ENCODE measurements at places on chromosomes 5 and 9.

- DNase-seq = no peak
Observed at GRCh38 chr5:131258733-131259132, 5.1 kb upstream of the CDC42SE2 start.

- DNase-seq = no peak
Observed at GRCh38 chr5:169044962-169045361, 256.0 kb downstream of the SLIT3 start.

DNA sequence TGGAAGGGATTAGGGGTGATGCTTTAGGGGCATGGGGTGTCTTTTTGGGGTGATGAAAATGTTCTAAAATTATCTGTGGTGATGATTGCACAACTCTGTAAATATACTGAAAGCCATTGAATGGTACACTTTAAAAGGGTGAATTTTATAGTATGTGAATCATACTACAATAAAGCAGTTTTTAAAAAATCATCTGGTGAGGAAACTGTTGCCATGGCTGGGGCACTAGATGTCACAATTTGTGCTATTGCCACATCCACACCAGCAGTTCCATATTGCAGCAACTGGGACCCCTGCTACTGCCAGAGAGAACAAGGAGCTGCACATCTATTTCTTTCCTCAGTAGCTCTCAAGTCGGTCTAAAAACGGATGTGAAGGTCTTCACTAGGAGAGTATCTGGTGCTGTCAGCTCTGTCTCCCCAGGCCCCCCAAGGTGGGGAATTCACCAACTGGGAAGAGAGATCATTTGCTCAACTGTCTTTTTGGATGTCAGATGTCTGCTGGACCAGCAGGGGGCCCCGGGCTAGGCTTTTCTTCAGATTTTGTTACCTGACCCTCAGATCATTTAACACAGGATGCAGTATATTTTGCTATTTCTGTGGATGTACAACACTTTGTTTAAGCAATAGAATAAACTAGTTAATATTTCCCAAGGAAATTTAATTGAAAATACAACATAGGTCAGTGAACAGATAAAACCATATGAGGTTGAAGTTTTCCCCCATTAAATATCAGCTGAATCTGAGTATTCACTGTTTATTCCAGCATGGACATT, 13.2 kb downstream of the CMYA5 start:
- DNase-seq = no peak

DNA sequence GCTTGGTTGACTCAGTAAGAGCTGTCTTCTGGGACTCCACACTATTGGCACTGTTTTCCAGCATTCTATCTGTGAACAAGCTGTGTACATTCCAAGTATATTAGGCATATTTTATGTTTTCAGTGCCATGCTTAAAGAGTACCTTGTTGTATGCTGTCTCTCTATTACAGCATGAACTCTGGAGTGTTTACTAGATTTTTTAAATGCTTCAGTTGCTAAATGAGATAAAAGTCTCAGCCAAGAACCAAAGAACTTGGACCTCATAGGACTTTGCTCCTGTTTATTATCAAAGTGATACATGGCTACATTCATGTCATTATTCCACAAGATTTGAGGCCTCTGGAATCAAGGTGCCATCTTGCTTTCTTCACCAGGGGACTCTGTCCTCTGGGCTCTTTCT, 167.2 kb downstream of the C9orf152 start:
- DNase-seq = no peak

GRCh38 chr5:158911693-158912363, 187.9 kb downstream of the EBF1 start:
- no peak for DNase-seq

GRCh38 chr9:10251490-10251889, 361.3 kb downstream of the PTPRD start:
- DNase-seq = no peak

GRCh38 chr9:89684218-89684617, 79.4 kb downstream of the GADD45G start:
- no peak for DNase-seq

GRCh38 chr5:7759951-7760580, 90.9 kb downstream of the CFAP90 start:
- DNase-seq = no peak

GRCh38 chr5:66963559-66963971, 233.0 kb downstream of the CD180 start:
- DNase-seq = no peak

DNA sequence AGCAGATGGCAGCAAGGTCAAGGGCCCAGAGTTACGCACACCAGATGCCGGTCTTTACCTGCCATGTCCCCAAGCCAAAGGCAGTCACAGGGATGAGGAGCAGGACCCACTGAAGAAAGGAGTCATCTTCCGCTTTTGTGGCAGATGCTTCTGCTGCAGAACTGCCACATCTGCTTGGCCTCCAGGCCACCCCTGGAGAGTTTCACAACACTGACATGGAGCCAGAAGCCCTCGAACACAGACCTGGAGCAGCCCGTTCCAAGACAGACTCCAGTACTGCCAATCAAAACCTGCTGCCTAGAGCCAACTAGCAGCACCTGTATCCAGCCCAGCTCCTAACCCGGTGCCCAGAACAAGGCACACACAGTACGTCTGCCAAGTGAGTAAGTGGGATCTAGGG, 1.5 kb downstream of the SURF1 start:
- DNase-seq = no peak

- no peak for DNase-seq
Observed at GRCh38 chr5:172076761-172077244, 70.4 kb upstream of the FBXW11 start.

DNA sequence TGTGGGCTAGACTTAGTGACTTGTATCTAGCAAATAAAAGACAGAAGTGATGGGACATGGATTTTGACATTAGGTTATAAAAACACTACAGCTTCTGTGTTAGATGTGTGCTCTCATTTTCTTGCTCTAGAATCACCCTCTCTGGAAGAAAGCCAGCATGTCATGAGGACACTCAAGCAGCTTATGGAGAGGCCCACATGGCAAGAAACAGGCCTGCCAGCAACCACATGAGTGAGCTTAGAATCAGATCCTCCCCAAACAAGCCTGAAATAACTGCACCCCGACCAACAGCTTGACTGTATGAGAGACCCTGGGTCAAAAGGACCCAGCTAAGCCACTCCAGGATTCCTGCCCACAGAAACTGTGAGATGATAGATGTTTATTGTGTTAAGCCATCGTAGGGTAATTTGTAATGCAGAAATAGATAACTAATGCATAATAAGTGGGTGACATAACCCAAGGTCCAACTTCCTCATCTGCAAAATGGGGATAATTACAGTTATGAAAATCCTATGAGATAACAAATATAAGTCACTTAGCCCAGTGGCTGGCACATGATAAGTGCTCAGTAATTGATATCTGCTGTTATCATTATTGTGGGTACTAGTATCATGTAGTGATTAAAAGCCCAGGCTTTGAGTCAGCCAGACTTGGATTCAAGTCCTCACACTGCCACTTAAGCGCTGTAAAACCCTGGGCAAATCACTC, 86.5 kb downstream of the KLHL3 start:
- no peak for DNase-seq

DNA sequence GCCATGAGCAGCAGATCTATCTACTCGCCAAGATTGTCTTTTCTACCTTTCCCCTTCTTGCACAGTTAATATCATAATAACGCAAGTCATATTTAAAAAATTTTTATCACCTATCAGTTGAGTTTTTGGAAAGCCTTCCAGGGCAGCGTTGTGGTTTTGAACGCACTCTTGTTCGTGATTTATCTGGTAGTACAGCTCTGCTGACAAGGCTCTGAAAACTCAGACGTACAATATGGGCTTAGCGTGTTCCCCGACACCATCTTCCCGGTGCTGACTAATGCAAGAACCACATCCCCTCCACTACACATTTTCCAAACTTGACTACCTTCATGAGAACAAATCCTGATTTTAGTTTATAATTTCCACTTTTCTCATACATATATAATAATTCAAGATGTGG, 1.6 kb upstream of the NFIL3 start:
- DNase-seq = no peak

DNA sequence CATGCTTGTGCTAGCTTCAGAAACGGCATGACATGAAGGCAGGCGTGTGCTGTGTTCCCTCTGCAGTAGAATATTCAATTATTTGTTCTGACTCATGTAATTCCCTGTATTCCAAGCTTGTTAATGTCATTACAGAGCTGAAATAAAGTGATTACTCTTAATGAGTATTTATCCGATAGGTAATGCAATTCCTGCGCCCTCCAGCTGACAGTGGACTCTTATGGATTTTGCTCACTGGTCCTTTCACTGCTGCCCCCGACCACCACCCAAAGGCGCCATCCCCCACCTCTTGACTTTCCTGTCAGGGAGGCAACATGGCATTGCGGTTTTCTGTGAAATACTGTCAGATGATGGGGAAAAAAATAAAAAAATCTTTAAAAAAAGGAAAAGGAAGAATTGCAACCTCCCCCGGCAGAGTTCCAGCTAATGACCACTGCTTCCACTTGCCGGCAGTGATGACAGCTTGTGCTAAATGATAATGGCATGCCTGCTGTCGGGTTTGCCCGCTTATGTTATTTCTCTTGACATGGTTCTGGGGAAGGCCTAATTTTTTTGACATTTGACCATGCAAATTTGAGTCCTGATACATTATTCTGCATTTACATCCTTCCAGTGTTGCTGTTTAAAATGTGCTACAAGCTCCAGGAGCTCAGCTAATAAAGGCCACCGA, 335.3 kb upstream of the ADAMTS16 start:
- peak; percentile 93 for DNase-seq

- no peak for DNase-seq
Observed at GRCh38 chr9:110287289-110287680, 31.0 kb upstream of the TXN start.

- DNase-seq = peak; percentile 89
Observed at GRCh38 chr5:112921026-112921832, 798 bp downstream of the REEP5 start.

DNA sequence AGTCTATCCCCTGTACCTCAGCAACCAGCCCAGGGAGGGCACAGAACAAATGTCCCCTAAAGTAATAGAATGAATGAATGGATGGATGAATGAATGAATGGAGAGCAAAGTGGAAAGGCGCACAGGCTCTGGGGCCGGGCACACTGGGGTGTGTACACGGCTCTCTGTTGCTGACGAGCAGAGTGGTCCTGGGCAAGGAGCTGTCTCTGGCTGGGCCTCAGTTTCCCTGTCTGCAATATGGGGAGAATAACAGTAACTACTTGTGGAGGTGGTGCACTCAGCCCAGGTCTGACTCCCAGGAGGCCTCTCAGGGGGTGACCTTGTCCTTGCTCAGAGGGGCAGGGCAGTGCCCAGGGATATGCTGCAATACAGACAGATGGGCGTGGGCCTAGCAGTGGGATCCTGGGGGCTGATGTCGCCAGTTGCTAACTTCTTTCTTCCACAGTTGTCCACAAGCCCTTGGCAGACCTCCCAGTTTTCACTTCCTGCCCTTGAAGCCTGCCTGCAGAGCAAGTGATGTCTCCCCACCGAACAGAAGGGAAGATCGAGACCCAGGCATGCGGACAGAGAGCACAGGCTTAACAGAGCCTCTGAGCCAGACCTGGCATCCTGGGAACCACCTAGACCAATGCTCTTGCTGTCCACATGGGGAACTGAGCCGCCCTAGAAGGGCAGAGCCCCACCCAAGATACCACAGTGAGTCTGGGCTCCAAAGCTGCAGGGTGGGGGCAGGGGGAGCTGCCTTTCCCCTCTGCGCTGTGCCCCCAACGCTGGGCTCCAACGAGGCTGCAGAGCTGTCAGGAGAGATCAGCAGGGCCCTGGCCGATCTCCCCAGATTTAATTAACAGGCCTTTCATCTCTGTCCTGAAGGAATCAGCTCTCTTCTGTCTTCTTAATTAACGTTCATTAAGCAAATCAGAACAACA, 13.6 kb upstream of the LAMC3 start:
- peak; percentile 91 for DNase-seq

DNA sequence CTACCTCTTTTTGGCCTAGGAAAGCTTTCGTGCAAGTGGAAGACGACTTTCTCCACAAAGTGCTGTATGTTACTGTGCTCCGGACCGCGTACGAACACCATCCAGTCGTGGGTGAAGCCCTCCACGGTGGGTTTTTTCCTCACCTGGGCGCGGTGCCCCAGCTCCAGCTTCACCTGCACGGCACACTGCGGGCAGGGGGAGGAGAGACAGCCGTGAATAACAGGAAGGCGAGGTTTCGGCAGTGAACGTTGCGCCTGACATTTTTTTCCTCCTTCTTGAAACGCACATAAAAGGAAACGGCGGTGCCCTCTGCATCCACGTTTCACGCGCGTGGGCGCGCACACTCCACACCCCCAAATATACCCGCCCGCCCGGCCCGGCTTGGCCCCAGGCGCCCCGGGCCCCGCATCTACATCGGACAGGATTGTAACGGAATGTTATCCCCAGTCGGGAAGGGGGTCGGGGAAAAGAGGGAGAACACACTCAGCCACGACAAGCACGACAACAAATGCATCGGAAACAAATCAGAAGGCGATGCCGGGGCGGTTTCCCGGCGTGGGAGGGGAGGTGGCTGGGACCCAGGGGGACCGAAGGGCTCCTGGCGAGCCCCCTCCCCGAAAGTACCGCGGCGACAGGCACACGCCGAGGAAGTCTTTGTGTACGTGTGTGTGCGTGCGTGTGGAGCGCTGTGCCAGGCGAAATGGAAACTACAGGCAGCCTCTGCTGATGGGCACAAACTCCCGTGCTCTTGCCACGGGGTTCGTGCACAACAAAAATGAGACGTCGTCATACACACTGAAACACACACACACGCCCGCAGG, 1.4 kb downstream of the MLLT3 start:
- peak; percentile 81 for DNase-seq

- DNase-seq = no peak
Observed at GRCh38 chr5:174303035-174303434, 257.5 kb downstream of the NSG2 start.

GRCh38 chr5:67588389-67588788, 391.8 kb upstream of the CD180 start:
- no peak for DNase-seq

- DNase-seq = no peak
Observed at GRCh38 chr9:101582553-101582952, 12.2 kb downstream of the PPP3R2 start.

GRCh38 chr5:59519338-59519737, 374.2 kb downstream of the PDE4D start:
- no peak for DNase-seq

- no peak for DNase-seq
Observed at GRCh38 chr9:116504893-116505480, 182.1 kb upstream of the TRIM32 start.
